GM03348 (cell line): ENCODE measurements at places on chromosomes 6 and 20.

- no peak for DNase-seq
Measured at GRCh38 chr6:2476376-2476775, 231.0 kb upstream of the GMDS start.

DNA sequence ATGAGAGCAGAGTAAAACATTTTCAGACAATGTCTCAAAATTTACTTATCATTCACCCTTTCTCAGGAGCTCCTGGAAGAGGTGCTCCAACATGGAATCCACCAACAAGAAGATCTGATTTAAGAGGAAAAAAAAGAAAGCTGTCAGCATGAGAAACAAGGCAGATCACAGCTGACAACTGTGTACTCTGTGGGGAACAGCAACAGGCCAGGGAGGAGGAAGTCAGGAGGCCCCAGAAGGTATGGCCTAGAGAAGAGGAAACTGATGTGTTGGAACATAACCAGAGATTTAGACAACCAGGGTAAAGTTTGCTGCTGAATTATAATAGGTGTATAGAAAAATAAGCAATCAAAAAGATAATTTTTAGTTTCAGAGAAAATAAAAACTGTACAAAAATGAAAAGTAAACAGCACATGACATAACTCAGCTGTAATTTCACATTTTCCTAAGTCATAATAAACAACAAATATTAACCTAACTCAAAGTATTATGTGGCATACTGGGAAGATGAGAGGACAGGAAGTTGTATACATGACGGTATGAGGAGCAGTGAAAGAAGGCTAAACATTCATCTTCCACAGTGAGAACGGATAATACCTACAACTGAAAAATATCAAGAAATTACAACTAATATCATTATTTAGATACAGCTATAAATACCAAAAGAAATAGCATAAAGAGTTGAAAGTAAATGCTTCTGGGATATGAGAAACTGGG, 113.6 kb upstream of the EMILIN3 start:
- DNase-seq = no peak

DNA sequence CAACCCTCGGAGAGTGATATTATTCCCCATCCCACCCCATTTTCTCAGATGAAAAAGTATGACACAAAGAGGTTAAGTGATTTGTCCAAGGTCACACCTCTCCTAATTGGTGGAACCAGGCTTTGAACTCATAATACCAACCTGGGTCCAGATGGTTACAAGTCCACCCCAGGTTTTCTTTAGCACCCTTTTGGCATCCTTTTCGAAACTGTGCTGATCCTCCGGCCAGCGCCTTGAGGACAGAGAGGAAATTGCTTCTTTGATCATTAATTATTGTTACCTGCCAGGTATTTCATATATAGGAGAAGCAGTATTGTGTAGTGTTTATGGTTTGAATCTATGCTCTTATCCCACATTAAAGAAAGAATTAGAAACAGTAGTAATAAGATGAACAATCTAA, 29.3 kb upstream of the PDYN start:
- no peak for DNase-seq

- no peak for DNase-seq
Measured at GRCh38 chr6:27056615-27057014, 190.9 kb upstream of the PRSS16 start.

GRCh38 chr6:134921721-134922261, 28.1 kb downstream of the ALDH8A1 start:
- DNase-seq = no peak

DNA sequence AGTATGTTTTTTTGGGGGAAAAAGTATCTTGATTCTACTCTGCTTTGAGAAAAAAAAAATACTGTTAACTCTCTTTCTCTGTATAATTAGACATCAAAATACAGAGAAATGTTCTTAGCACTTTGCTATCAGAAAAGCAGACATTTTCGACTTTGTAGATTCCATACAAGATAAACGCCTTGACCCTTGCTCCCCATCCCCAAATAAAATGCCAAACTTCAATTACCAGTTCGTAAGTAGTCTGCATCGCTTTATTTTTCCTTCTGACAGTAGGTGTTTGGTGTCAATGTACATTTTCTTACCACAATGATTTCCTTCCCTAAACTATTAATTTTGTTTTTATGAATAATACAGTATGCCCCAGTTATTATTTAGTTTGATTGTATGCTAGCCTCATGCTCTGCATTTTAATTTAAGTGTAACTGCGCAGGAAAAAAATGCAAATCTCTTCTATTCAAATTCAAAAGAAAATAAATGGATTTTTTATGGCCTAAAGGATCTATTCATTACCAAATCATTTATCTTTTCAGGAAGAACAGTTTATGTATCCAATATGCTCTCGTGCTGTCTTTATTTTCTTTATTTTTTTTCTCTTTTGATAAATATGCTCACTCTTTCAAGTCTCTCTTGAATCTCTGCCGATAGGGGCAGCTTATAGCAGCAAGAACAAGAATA, 84.8 kb upstream of the ZNF217 start:
- no peak for DNase-seq

- no peak for DNase-seq
Measured at GRCh38 chr6:131255434-131255833, 120.2 kb downstream of the AKAP7 start.

- DNase-seq = no peak
Measured at GRCh38 chr6:116387374-116387773, 16.6 kb downstream of the DSE start.

DNA sequence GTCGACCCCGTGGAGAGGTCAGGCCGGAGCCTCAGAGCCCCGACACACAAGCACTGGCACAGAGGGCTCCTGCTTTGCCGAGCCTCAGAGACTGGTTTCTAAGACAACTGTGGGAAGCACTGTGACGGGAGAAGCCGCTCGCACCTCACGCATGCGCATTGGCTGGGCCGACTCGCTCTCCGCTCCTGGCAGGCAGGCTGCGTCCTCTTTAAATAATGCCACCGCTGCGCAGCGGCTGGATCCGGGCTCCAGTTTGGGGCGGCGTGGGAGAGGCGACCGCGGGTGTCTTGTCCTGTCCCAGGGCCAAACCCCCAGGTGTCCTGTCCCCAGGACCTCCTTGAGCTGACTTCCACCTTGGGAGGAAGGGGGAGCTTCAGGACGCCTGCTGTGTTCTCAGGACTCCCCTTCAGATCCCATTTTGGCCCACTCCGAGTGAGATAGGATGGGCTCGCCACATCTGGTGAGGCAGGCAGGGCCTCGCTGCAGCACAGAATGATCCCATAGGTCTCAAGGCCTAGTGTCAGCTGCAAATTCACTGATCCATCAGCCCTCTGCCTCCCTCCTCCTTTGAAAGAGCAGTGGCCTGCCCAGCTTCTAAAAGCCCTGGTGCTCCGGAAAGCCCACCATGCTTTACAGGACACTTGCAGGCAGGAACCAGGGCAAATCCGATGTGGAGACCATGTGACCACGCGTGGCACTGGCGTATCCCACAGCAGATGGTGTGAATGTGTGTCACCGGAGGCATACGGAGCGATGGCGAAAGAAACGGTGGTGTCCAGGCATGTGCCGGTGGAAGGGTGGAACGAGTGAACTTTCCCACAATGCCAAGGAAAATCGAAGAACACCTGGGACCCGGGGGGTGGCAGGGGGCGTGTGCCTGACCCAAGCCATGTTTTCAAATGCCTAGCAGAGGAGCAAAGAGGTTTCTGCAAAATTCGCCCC, 169.3 kb upstream of the ZNF337 start:
- peak; percentile 84 for DNase-seq

GRCh38 chr20:38032585-38033329, 499 bp downstream of the TTI1 start:
- DNase-seq = no peak

- DNase-seq = peak; percentile 19
Measured at GRCh38 chr6:29887330-29887818, 55.0 kb upstream of the HLA-A start.

GRCh38 chr6:938916-939315, 246.0 kb upstream of the EXOC2 start:
- DNase-seq = no peak
